Right atrium auricular region (tissue), 2 donors: ENCODE measurements at places on chromosomes 13 and 19. TPM values are rescaled to one million over a fixed set of nuclear protein-coding genes. Genes with fewer than 3 reads are reported as not detected.

The SIGLEC12 gene
- not detected for total RNA-seq

The CYP2A7 gene
- not detected for total RNA-seq

The OVOL3 gene
- not detected for total RNA-seq

The DCT gene
- total RNA-seq: 0.39 TPM

The URAD gene
- not detected for total RNA-seq

The MEF2B gene
- not detected for total RNA-seq

The FOXO1 gene
- total RNA-seq: 32.7 TPM

The NRTN gene
- total RNA-seq: 33.7 TPM

The PODNL1 gene
- 1.1 TPM for total RNA-seq

The KIR2DL3 gene
- not detected for total RNA-seq

The GRK1 gene
- total RNA-seq: not detected

The IZUMO2 gene
- total RNA-seq: not detected

The RXFP2 gene
- total RNA-seq: not detected

The ZNF548 gene
- total RNA-seq: 11.1 TPM

DNA sequence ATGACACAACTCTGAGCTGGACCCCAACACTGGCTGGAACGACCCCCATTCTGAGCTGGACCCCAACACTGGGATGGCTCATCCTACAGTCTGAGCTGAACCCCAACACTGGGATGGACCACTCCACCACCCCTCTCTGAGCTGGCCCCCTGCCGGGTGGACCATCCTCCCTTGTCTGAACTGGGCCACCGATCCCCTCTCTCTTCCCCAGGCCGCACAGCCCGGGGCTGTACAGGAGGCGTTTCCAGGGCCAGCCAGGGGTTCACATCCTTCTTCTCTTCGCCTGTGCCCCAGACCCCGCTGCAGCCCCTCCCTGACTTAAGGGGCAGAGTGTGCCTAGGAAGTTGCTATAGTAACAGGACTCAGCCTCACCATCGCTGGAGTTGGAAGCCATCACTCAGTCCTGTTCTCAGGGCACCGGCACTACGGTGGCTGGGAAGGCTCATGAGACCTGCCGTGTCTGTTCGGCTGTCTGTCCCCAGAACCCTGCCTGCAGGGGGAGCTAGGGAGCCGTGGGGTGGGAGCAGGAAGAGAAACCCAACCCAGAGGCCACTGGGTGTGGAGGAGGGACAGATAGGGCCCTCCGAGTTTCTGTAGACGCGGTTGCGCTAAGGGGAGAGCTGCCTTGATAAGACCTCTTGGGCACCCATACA, 3.7 kb downstream of the PRKACA start:
- no peak for DNase-seq

- no peak for DNase-seq
Measured at GRCh38 chr13:71775966-71776365, 91.0 kb downstream of the DACH1 start.

GRCh38 chr19:28933039-28933438, 279.9 kb downstream of the UQCRFS1 start:
- no peak for DNase-seq

DNA sequence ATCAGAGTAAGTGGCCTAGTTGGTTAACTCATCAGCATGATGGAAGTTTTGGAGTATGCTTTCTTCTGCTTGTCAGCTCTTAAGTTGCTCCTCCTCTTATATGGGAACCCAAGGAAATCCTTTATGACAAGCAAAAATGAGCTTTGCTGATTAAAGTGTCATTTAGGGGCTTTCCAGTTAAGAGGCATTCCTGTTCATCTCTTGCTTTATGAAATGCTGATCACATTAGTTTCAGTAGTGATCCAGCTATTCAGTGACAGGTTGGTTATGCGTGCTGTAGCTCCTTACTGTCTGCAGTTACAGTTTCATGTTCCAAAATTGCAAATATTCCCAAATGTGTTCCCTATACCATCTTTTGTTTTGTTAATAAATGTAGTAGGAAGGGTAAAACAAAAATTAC, 146.6 kb downstream of the CDK8 start:
- no peak for DNase-seq

DNA sequence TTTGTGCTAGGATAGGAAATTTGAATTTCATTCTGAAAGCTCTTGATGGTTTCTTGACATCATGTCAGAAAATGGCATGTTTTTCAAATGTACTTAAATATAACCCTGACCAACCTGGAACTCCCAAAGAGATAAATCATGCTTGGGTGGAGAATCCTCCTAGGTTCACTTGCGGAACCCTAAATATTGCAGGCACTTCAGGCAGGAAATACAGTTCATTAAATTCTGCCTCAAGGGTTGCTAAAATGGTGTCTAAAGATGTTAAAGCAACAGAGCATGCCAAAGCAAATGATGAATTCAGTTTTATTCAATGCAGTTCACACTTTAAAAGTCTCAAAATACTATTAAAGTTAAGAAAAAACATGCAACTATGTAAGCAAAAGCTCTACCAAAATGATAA, 415.9 kb downstream of the SLITRK6 start:
- no peak for DNase-seq

DNA sequence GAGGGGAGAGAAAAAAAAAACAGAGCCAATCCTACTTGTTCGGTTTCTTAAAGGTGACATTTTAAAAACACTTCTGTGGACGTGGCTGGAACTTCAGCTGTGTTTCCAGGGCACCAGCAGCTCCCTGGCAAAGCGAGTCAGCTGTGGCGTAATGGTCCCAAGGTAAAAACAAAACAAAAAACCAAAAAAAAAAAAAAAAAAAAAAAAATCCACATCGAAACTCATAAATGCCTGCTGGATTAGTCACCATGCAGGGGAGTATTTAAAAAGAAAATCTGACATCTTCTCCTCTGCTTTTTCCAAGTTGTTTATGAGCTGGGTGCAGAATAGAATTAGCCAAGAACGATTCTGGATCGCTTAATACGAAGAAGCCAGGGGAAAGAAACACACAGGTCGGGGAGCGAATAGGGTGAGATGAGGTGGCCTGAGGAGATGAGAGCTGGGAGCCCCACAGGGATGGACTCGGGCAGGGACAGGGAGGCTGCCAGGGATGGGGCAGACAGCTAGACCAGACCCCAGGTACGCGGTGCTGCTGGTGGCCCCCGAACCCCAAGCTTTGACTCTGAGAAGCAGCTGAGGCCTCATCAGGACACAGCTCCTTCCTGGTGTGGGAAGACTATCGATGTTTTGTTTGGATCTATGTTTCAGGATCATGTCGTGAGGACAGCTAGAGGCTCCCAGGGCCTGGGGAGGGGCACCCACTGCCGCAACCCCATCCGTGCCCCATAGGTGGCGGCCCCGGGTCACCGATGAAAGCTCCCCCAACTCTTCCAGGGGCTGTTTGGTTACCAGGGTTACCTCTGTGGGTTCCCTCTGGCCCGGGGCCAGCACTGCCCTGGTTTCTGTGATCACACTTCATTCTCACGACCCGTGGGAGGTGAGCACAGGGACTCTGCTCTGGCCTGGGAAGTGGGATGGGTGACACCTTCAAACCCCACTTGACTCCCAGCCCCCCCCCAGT, 3.1 kb upstream of the CTXN1 start:
- no peak for DNase-seq

DNA sequence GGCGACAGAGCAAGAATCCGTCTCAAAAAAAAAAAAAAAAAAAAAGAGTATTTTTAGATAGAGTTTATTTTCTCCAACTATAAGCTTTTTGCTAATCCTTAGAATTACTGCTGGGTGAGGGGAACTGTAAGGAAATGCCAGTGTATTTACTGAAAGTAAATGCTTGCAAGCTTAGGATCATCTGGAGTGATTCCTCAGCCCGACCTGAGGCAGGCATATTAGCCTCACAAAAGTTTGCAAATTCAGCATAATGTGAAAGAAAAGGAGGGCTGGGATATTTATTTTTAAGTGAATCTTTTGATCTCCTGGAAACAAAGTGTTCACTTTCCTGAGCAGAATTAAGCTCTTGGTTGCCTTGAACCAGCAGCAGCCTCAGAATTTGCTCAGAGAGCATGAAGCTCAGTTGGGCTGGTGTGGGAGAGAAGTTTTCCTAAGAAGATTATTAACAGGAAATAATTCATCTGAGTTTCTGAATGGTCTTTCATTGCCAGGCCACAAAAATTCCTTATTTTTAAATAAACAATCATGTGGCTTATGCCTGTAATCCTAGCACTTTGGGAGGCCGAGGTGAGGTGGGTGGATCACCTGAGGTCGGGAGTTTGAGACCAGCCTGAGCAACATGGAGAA, 24.7 kb upstream of the SPATA13 start:
- no peak for DNase-seq

GRCh38 chr13:110555601-110556223, 5.8 kb downstream of the RAB20 start:
- no peak for DNase-seq

DNA sequence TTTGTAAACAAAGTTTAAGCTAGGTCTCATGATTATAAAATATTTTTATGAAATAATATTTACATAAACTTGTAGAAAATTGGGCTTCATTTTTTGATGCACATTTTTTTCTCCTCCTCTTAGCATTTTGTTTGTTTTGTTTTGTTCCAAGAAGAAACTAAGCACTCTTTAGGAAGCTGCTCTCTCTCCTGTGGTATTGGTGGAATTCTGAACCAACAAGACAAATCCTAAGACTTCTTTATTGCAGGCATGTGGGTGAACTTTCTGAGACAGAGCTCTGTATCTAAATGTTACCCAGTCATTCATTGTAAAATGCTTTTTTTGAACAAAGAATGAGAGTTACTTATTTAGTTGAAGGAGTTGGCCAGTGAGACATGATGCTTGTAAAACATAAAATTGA, 39.3 kb downstream of the LMO7 start:
- no peak for DNase-seq

- DNase-seq: no peak
Measured at GRCh38 chr13:38866649-38867048, 124.0 kb downstream of the STOML3 start.

GRCh38 chr19:52398081-52398441, 412 bp downstream of the ZNF528 start:
- DNase-seq: no peak

- no peak for DNase-seq
Measured at GRCh38 chr13:34884366-34884765, 57.7 kb upstream of the NBEA start.

GRCh38 chr19:35021016-35021415, 9.3 kb upstream of the SCN1B start:
- DNase-seq: no peak

- no peak for DNase-seq
Measured at GRCh38 chr13:100336795-100337516, 248.1 kb downstream of the PCCA start.

DNA sequence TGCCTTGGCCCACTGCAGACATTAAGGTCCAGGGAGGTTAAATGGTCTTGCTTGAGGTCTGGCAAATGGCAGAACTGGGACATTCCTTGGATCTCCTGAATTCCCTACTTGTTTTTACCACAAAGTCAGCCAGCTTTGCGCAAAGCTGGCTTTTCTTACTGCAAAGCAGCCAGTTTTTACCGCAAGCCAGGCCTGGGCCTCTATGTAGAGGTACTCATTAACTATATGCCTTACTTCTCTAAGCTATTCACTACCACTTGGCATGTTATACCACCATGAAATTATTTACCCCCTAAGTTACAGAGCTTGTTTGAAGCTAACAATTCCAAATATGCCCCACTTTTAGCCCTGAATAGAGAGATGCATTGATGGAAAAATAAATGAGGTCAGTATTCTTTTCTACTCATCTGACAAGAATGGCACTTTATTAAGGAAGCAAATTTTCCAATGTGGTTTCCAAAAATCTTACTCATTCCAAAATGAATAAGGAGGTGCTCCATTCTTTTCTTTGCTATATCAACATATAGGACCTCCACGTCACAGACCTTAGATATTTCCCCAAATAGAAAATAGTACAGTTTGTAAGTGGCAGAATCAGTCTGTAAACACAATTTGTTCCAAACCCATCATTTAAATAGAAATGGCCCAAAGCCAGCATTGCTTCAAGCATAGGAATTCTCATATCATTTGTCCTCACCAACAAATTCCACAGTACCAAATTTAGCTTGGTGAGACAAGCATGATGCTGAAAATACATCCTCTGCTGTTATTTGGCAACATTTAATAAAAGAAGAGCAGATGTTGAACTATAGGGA, 143.9 kb upstream of the TSC22D1 start:
- no peak for DNase-seq

DNA sequence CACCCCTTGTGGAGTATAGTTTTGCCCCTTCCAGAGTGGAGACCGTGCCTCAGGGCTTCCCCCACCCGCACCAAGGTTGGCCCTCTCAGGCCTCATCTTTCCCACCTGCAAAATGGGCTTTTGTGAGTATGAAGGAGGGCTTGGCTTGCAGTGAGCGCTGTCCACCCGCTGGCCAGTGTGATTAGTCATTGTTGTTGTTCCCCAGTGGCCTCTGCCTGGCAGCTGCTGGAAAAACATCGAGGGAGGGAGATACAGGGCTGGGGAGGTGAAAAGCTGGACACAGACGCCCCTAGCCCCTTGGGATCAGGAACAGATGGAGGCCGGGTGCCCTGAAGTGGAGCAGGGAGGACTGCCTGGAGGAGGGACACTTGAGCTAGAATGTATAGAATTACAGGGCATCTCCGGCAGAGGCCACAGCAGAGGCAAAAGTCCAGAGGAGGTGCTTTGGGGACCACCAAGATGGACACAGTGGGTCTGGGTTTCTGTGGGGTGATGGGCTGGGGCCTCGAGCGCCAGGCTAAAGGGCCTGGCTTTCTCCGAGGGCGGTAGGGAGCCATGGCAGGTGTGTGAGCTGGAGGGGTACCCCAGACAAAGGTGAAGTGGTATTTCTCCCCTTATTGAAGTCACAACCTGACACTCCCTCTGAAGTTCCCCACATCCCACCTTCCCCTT, 3.9 kb upstream of the IL12RB1 start:
- DNase-seq: no peak

DNA sequence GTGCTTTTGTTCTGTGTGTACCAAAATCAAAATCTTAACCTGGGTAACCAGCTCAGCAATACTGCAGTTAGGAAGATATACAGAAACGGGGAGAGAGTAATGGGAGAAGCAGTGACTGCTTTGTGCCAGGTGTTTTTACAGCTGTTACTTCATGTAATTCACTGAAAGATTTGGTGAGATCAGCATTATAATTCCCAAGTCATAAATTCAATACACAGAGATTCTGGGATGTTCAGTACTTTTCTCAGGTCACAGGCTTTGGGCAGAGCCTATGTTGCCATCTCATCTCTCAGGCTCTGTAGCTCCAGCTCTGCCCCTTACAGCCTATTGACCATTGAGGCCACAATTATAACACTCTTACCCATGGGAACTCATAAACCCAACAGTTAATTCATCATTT, 138.5 kb downstream of the ZAR1L start:
- no peak for DNase-seq

- no peak for DNase-seq
Measured at GRCh38 chr13:101139081-101139480, 277.2 kb downstream of the NALCN start.

GRCh38 chr19:55353803-55354697, 469 bp downstream of the COX6B2 start:
- no peak for DNase-seq

- no peak for DNase-seq
Measured at GRCh38 chr19:51749979-51750378, 1.7 kb downstream of the FPR1 start.

GRCh38 chr19:19276386-19276785, 3.3 kb upstream of the TM6SF2 start:
- no peak for DNase-seq
